ENCODE measurements at places on chromosomes 1 and 21.
A peak's percentile ranks its signal among the peaks of the same experiment; 100 is the strongest.

DNA sequence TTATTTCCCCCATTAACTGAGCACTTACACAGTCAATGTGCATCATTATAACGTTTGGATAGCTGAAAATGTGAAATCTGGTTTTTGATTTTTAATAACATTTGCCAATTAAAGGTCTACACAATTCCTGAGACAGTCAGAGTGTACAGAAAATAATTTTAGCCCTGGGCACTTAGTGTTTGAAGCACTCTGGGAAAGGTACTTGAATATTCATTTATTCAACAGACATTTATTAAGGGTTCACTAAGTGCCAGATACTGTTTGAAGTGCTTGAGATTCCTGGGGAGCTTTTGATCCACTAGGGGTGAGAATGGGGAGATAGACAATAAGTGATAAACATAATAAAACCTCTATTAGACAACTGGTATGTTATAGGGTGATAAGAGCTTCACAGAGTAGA is 141.8 kb downstream of the DISC1 start:
- no peak for DNase-seq

DNA sequence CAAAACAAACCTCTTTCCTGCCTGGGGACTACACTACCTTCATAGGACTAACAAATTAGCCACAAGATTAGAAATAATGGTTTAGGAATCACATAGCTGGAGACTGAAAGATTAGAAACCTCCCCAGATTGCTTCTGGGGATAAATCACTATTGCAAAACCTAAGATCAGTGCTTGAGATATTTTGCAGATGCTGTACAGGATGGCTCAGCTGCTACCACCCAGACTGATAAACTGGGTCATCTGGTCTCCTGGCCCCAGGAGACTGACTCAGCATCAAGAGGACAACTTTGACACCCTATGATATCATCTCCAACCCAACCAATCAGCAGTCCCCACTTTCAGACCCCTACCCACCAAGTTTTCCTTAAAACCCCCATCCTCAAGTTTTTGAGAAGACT is 137.0 kb downstream of the LRRC53 start:
- no peak for DNase-seq

GRCh38 chr1:244758708-244759107 is 76.8 kb upstream of the COX20 start:
- DNase-seq, result no peak

GRCh38 chr1:114902343-114902742 is 47.7 kb downstream of the SYCP1 start:
- DNase-seq, result no peak

DNA sequence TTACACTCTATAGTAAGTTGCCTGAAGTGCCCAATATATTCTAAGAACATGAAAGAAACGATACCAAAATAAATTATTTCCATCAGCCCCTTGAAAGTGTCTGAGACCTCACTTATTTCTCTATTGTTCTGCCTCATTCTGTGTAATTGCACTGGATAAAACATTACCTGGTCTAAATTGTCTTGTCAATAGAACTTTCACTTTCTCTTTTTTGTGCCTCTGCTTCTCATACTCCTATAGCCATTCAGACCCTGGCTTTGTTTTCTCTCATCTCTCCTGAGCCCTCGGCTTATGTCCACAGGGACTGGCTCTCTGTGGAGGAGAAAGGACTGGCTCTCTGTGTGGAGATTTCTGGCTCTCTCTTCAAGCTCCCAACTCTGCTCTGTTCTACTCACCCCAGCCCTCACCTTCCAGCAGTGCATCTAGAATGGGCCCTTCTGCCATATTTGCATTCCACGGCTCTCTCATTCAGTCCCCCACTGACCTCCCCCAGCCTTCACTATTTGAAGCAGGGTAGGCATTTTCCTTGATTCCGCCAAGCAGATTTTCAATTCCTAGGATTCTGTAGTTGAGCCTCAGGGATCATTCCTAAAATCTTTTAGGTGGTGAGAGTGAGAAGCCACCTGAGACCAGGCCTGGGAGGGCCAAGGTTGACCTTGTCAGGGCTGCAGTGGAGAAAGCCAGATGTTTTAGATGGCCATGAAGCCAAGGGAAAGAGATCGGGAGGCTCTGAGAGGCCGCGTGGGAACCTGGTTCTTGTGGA is 15.9 kb upstream of the GALNT2 start:
- no peak for DNase-seq

DNA sequence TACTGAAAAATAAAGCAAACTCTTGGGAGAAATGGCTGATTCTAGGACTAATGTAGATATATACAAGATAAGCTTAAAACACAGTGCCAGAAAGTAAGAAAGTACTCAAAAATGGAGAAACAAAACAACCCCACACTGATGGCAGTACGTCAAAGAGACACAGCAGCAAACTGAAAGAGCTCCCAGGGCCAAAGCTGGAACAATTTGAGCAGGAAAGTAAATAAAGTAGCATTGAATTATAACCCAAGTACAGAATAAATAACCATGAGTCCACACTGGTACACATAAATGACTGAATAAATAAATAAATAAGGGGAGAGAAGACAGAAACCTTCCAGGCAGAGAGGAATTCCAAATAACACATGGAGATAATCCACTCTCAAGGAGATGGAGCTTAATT is 120.9 kb downstream of the GLUL start:
- DNase-seq, result no peak

DNA sequence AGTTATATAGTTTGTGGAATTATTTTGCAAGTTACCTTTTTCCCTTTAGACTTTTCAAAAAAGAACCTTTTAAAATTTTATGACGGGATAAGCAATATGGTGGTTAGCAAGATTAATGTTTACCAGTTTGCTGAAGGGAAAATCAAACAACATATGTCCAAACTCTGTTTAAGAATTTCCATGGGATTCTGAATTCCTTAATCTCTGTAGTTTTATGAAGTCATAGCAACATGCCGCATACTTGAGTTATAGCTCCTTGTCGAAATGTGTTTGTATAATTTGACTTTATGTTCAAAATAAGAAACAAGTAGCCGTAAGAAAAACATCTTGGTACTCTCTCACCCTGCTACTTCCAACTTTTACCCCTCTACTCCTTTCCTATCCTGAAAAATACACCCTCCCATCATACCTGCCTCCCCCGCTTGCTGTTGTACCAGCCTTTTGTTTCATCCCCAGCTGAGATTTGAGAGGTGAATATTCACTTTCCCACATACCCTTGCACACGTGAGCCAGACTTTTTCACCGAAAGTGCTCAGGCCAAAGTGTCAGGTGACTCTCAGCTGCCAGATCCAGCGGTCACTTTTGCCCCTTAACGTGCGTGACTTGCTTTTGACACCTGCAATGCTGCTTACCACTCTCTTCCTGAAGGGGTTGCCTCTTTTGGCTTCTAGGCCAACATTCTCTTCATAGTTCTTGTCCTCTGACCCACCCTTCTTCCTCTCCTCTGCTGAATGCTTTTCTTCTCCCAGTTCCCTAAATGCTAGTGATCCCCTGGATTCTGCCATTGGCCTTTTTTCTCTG is 83.5 kb upstream of the ZNF326 start:
- DNase-seq, result peak; percentile 6

- no peak for DNase-seq
Measured at GRCh38 chr1:61300899-61301298, 218.5 kb downstream of the NFIA start.

GRCh38 chr1:234970731-234971476 is 157.7 kb downstream of the TOMM20 start:
- DNase-seq, result peak; percentile 85

DNA sequence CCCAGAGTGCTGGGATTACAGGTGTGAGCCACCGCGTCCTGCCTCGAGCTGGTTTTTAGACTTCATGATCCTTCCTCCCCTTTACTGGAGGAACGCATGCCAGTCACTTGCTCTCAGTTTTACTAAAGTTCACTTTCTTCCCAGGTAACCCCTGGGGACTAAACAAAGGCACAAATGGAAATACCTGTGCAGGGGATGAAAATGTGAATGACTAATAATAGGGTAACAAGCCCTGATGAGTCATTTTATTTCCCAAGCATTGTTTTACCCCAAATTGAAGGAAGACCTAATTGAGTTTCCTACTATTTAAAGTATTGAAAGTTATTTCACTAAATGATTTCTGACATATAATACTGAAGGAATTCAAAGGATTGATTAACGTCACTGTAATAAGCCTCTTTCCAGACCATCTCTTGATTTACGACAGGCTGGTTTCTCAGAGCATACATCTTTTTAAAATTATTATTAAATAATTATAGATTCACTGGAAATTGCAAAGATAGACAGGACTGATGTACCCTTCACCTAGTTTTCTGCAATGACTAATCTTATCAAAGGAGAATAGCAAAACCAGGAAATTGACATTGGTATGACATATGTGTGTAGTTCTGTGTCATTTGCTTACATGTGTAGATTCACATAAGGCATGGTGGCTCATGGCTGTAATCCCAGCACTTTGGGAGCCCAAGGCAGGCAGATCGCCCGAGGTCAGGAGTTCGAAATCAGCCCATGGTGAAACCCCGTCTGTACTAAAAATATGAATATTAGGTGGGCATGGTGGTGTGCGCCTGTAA is 53.2 kb upstream of the SOD1 start:
- DNase-seq, result no peak

Data from AG08396 (cell line).